Activated naive CD4-positive, alpha-beta T cell (primary cell): ENCODE measurements at places on chromosomes 2 and 18.
A peak's percentile ranks its signal among the peaks of the same experiment; 100 is the strongest.

GRCh38 chr2:1701556-1702185 lies 42.6 kb downstream of the PXDN start:
- no peak for DNase-seq

DNA sequence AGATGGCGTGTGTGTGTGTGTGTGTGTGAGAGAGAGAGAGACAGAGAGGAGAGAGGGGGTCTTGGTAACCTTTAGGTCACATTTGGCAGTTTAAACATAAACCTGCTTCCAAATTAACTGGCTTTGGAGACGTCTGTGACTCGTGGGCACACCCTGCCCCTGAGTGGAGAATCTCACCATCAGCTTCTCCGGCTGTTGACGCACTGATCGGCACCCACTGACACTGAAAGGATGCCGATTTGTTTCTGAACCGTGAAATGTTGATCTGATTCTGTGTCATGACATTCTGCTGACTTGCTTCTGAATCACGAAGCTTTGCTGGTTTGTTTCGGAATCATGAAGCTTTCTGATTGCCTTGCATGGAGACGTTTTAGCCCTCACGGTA lies 114.7 kb downstream of the RTP5 start:
- DNase-seq: no peak

DNA sequence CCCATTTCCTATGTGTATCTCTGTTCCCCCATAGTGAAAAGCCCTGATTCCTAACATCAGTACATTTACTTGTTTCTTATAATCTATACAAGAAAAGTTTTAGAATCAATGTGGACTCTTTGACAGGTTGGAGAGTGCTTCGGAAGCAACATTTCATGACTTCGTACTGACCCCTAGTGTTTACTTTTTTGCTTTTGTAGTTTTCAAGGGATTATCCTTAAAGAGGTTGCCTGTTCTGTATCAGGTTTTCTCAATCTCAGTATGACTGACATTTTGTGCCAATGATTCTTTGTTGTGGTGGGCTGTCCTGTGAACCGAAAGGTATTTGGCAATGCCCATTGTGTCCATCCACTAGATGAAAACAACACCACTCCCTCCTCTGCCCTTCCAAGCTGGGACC lies 43.3 kb upstream of the SERPINB2 start:
- DNase-seq: no peak

DNA sequence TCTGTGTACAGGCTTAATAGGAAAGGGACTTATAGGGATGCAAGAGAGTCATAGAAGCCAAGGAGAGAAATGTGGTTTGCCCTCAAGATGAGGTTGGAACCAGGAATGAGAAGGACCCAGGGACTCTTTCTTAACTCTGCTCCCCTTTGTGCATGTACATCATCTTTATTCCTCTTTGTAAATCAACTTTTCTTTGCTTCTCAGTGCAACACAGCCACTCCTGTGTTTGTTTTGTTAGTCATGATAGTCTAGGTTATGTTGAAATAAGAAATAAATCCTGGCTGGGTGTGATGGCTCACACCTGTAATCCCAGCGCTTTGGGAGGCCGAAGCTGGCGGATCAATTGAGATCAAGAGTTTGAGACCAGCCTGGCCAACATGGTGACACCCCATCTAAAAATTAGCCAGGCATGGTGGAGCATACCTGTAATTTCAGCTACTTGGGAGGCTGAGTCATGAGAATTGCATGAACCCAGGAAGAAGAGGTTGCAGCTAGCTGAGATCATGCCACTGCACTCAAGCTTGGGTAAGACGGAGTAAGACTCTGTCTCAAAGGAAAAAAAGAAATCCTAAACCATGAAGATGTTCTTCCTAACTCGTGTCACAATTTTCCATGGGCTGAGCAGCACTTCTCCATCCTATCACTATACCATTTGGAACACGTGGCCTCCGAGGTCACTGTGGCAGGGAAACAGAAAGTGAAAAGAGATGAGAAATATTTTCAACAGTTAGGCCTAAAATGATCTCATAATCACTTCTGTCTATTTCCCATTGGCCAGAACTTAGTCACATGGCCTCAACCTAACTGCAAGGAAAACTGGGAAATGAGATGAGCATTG lies 73.0 kb upstream of the TMEM17 start:
- DNase-seq: no peak

DNA sequence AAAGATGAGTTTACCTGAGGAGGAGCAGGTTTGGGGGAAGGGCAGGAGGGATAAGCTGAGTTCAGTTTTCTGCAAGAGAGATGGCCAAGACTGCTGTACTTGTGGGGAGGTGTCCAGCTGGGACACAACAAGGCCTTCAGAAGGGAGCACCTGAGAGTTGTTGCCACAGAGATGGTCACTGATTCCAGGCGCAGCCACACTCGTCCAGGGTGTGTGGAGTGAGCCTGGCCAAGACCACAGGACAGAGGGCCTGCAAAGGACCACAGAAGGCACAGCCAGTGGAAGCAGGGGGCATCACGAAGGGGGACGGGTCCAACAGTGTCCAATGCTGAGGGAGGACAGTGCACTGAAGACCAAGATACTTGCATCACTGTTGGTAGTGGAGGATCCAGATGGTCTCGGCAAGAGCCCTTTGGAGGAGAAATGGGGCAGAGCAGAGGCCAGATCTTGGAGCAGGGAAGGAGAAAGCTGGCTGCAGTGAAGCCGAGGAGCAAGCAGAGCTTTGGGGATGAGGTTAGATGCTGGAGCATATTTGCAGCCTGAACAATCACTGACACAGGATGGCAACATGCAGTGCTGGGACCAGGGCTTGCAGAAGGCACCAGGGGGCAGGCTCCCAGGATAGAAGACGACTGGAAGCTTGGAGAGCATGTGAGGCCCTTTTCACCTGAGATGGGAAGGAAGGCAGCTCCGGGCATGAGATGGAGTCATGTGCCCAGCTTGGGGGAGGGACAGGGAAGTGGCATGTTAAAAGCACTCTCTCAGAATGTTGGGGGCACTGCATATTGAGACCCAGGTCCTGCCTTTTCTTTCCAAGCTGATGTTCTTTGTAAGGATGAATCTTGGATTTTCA lies 214.0 kb downstream of the CYP26B1 start:
- DNase-seq: no peak

GRCh38 chr2:33812707-33813106 lies 213.6 kb upstream of the FAM98A start:
- no peak for DNase-seq

- DNase-seq: no peak
These were observed 44.4 kb upstream of the TWSG1 start for GRCh38 chr18:9290156-9290555.

- DNase-seq: no peak
These were observed 95.4 kb upstream of the AQP4 start for GRCh38 chr18:26960911-26961310.

DNA sequence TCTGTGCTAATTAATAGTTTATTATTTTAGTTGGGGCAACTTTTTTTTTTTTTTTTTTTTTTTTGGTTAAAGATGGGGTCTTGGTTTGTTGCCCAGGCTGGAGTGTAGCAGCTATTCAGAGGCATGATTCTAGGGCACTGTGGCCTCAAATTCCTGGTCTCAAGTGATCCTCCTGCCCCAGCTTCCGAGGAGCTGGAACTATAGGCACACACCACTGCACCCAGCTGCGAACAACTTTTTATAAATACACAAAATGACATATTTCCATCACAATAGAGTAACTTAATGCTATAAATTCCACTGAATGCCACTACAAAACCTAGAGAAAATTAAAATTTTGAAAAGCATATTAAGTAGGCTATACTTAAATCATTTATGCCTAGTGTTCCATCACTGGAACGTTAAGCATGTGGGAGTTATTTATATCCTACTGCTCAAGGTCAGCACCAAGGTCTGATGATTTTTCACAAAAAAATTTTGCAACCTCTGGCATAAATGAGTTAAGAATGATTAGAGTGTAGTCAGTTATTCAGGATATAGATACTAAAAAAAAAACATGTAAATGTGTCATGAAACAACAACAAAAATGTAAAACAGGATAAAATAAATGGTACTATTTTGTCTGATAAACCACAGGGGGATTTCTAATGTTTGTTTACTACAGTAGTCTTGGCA lies 46.8 kb downstream of the GFPT1 start:
- DNase-seq: no peak

DNA sequence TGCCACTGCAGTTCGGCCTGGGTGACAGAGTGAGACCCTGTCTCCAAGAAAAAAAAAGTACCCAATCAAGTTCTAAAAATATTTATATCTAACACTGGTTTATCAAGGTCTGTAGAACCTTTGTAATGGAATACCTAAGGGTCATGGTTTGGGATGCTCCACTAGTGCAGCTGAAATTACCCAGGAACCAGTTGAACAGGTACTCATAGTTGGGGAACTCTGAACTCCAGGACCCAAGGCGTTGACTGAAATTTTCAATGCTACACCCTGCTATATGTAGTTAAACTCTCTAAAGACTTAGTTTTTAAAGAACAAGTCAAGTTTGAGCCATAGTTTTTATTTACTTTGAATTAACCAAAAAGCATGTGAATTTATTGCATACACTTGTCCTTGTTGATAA lies 55.1 kb downstream of the FAM117B start:
- no peak for DNase-seq

GRCh38 chr18:26196605-26197004 lies 29.6 kb upstream of the TAF4B start:
- DNase-seq: no peak

- no peak for DNase-seq
These were observed 692.8 kb downstream of the RNF144A start for GRCh38 chr2:7609974-7610373.

GRCh38 chr2:239195992-239196391 lies 204.8 kb downstream of the HDAC4 start:
- no peak for DNase-seq

- DNase-seq: no peak
These were observed 40.3 kb downstream of the TNFRSF11A start for GRCh38 chr18:62365420-62365819.

GRCh38 chr18:9321736-9322135 lies 12.8 kb upstream of the TWSG1 start:
- no peak for DNase-seq

DNA sequence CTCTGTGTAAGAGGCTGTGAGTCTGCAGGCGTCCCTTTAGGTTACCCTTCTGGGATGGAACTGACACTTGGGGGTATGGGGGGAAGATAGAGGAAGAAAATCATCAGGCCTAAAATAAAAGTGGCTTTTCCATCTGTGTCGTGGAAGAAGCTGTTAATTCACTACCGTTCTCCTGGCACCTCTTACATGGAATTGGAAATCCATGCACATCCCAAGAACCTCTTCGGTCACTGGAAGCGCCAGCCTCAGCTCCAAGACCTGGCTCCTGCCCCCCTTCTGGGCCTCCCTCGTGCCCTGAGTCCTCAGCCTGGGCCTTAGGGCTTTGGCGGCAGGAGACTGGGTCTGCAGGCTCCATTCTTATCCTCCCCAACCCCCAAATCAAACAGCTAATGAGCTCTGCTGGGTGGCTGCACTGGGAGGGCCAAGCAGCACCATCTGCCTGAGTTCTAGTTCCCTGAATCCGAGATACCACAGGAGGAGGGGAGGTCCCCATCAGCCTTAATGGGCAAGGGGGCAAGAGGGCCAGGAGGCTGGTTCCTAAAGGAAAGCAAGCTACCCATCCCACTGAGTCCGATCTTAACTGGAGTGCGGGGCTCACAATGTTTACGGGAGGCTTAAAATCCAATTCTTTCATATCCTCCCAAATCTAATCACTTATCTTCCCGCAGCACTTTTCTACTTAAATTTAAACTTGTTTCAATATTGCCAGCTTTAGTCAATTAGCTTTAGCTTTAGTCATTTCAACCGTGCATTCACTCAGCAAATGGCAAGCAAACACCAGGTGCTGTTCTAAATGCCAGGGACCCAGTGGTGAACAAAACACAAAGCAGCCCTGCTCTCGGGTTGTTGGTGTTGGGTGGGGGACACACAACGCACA lies 52.8 kb downstream of the FAM178B start:
- no peak for DNase-seq

DNA sequence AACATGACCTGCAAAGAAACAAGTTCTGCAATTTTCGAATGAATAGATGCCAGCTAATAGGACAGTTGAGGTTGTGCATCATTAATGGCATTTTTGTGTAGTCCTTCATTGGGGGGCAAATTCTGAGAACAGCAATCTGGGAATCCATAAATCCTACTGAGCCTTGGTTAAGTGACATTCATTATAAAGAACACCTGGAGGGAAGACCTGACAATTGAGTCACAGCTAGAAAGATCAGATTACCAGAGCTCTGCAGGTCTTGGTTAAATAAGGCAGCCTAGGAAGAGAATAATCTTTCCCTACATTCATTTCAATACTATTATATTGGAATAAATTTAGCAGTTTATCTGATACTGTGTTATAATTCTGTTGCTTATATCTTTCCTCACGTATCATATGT lies 14.3 kb downstream of the KCNH7 start:
- DNase-seq: no peak

DNA sequence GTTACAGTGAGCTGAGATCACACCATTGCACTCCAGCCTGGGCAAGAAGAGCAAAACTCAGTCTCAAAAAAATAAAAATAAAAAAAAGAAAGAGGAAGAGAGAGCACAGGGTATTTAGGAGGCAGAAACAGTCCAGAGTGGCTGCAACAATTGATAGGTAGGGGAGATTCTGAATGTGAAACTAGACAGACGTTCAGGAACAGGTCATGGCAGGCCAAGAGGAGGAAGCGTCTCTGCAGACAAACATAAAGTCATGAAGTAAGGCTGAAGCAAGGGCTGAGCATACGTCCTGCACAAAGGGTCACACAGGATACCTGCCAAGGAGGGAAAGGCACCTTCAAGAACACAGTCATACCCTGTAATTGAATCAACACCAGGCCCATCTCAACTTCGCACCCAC lies 64.1 kb upstream of the ZNF532 start:
- no peak for DNase-seq

DNA sequence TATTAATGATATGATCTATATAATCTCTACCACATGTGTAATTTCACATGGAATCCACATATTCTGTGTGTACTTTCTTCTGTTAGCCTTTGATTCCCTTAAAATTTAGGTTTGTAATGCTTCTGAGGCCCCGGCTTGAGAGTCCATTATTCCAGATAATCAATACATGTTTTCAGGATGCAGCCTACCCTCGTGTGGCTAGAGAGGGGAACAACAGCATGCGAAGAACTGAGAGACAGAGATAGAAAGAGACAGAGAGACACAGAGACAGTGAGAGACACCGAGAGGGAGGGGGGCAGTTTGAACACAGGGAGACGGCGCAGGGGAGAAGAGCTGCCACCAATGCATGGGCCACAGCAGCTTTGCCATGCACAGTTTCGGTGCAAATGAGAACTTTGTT lies 185.4 kb downstream of the SNTG2 start:
- DNase-seq: no peak

- peak; percentile 12 for DNase-seq
These were observed 427 bp downstream of the RBKS start for GRCh38 chr2:27889774-27890145.

DNA sequence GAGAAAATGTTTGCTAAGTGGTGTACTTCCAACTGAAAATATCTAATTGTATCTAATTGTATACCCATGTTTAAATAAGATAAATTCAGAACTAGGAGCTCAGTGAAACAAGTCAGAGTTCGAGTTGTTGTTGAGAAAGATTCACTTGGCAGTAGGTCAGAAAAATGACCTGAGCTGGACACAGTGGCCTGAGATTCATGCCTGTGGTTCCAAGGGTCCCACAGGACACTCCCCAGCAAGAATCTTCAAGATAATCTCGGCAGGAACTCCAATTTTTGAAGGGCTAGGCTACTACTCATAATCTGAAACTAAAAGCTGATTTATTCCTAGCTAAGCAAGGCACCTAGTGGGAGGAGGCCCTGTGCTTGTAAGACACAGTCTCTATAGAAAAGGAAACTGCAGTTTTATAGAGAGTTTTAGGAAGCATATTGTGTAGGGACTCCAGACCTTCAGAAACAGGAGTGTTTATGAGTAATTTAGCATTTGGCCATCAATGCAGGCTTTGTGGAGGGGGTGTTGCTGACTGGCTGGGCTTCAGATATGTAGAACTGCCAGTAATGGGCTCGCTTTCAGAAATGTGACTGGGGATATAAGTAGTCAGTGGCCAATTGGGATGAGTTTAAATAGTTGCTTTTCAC lies 43.2 kb downstream of the SP140 start:
- no peak for DNase-seq
